Progenitor cell of endocrine pancreas (in vitro differentiated cells): ENCODE measurements at places on chromosomes 4 and X. TPM values are rescaled to one million over a fixed set of nuclear protein-coding genes. Genes with fewer than 3 reads are reported as not detected.

The NAP1L2 gene
- 2.2 and 2.4 TPM in 2 replicates for total RNA-seq

The PRSS12 gene
- 3.4 and 4.6 TPM in 2 replicates for total RNA-seq

The CTAG2 gene
- total RNA-seq = not detected in 2 replicates

The SASH3 gene
- not detected in 2 replicates for total RNA-seq

The UNC5C gene
- total RNA-seq = 40.7 and 43.8 TPM in 2 replicates

The TMEM150C gene
- total RNA-seq = 7.3 and 8.6 TPM in 2 replicates

The HTR2C gene
- 0.07 and 0.09 TPM in 2 replicates for total RNA-seq

- no peaks in the 10 kb centered on the region for H3K27me3 ChIP-seq
- H3K27ac ChIP-seq = no peak overlapping the region
- H3K4me3 ChIP-seq = no peak overlapping the region
- DNase-seq = no peak
Measured at GRCh38 chrX:45632506-45632905, 431.8 kb upstream of the DIPK2B start.

DNA sequence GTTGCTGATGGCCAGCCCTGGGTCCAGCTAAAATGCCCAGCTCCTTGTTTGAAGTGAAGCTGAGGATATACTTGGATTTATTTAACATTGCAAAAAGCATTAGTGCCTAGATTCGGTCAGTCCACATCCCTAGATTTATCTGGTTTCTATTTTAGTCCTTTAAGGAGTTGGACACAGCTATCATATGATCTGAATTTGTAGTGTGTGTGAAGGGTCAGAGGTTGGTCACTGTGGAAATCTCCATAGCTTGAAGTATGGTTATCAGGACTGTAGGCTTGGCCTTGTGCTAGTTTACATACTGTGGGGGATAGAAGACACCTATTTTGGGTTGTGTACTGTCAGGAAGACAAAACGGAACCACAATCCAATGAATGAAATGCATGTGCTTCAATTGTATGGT lies 28.8 kb downstream of the NLGN3 start:
- no peak overlapping the region for H3K4me3 ChIP-seq
- no peaks in the 10 kb centered on the region for H3K27me3 ChIP-seq
- DNase-seq = no peak
- H3K27ac ChIP-seq = no peak overlapping the region
- H3K36me3 ChIP-seq = peaks cover 5% of the 10 kb centered on the region

DNA sequence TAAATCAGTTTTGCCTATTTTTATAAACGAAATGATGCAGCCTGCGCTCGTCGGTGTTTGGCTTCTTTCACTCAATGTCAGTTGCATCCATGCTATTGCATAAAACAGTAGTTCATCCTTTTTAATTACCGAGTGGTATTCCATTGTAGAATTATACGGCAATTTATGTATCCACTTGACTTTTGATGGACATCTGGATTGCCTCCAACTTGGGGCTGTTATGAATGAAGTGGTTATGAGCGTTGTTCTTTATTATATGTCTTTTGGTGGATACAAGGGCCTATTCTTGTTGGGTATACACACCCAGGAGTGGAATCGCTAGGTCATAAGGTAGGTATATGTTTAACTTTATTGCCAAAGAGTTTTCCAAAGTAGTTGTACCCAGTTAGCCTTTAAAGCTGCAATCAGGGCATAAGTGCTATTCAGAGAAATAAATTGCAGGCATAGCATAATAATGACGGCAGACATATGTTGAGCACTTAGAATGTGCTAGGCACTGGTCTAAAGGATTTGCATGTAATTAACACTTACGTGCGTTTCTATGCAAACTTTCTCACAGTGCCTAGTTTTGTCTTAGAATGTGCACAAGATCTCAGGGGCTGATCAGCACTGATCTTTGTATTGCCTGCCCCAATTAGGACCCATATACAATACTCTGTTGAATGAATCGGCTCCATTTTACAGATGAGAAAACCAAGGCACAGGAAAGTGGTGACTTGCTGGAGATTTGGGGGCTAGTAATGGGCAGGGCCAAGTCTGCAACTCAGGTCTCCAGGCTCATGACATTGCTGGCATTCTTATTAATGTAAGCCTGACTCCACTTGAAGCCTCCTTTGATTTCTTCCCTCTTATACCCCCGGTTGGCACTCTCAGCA lies 407.0 kb downstream of the BCOR start:
- H3K4me1 ChIP-seq = peaks cover 4% of the 10 kb centered on the region
- H3K27me3 ChIP-seq = peaks cover 13% of the 10 kb centered on the region
- DNase-seq = no peak
- no peak overlapping the region for H3K4me3 ChIP-seq

- no peaks in the 10 kb centered on the region for H3K4me1 ChIP-seq
- no peak for DNase-seq
- no peaks in the 10 kb centered on the region for H3K27me3 ChIP-seq
- H3K4me3 ChIP-seq = no peak overlapping the region
- H3K27ac ChIP-seq = no peak overlapping the region
Measured at GRCh38 chr4:172851534-172851933, 317.1 kb upstream of the GALNT7 start.

DNA sequence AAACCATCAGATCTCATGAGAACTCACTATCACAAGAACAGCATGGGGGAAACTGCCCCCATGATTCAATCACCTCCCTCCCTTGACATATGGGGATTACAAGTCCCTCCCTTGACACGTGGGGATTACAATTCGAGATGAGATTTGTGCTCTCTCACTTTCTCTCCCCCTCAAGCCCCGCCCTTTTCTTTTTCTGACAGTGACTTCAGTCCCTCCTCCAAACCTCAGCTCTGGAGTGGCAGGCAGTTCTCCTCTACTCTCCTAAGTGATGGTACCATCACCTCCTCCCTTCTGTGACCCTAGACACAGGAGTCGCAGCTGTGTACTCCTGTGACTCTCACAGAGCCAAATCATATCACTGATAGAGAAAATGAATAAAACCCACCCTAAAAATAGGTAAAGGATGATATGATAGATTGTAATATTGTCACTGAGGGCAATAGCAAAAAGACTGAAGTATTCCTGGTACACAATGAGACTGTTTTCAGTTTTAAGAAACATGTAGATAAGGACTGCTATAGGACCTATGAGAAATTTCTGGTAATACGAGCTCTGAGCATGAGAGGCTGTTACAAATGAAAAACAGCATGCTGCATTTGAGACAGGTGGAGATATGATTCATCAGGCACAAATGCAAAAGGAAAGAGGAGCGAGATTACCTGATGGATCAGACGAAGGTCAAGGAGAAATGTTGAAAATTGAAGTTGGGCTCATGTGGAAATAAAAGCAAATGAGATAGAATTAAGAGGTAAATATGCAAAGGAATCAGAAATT lies 101.2 kb upstream of the CBLL2 start:
- no peak overlapping the region for H3K4me3 ChIP-seq
- no peaks in the 10 kb centered on the region for H3K4me1 ChIP-seq
- H3K36me3 ChIP-seq = no peaks in the 10 kb centered on the region
- peaks cover 5% of the 10 kb centered on the region for H3K27me3 ChIP-seq

GRCh38 chr4:53963336-53963735 lies 101.1 kb downstream of the CHIC2 start:
- peaks cover 25% of the 10 kb centered on the region for H3K27me3 ChIP-seq
- peaks cover 16% of the 10 kb centered on the region for H3K4me1 ChIP-seq
- H3K4me3 ChIP-seq = no peak overlapping the region
- no peak for DNase-seq
- H3K36me3 ChIP-seq = no peaks in the 10 kb centered on the region
- H3K27ac ChIP-seq = no peak overlapping the region

DNA sequence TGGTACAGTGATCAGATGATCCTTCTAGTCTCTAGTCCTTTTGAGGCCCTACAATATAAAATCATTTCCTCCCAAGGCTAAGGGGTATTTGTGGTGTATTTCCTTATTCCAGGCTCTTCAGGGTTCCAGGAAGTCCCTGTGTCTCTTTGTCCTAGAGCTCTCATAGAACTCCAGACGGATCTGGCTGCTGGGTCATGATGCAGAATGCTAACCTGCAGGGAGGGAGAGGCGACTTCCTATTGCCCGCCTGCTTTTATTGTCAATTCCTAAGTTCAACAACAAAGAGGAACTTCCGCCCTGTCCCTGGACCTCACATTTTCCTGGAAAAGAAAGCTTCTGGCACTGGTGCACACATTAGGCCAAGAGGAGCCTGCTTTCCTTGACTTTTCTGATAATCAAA lies 45.9 kb upstream of the ZNF827 start:
- H3K4me1 ChIP-seq = peaks cover 2% of the 10 kb centered on the region
- DNase-seq = no peak
- no peak overlapping the region for H3K27ac ChIP-seq

GRCh38 chr4:53744446-53745160 lies 153.3 kb upstream of the LNX1 start:
- H3K4me1 ChIP-seq = no peaks in the 10 kb centered on the region
- no peak for DNase-seq
- H3K36me3 ChIP-seq = no peaks in the 10 kb centered on the region

GRCh38 chr4:145773581-145774234 lies 93.8 kb downstream of the C4orf51 start:
- H3K27me3 ChIP-seq = no peaks in the 10 kb centered on the region
- peaks cover 16% of the 10 kb centered on the region for H3K36me3 ChIP-seq
- no peak overlapping the region for H3K27ac ChIP-seq
- no peak for DNase-seq

DNA sequence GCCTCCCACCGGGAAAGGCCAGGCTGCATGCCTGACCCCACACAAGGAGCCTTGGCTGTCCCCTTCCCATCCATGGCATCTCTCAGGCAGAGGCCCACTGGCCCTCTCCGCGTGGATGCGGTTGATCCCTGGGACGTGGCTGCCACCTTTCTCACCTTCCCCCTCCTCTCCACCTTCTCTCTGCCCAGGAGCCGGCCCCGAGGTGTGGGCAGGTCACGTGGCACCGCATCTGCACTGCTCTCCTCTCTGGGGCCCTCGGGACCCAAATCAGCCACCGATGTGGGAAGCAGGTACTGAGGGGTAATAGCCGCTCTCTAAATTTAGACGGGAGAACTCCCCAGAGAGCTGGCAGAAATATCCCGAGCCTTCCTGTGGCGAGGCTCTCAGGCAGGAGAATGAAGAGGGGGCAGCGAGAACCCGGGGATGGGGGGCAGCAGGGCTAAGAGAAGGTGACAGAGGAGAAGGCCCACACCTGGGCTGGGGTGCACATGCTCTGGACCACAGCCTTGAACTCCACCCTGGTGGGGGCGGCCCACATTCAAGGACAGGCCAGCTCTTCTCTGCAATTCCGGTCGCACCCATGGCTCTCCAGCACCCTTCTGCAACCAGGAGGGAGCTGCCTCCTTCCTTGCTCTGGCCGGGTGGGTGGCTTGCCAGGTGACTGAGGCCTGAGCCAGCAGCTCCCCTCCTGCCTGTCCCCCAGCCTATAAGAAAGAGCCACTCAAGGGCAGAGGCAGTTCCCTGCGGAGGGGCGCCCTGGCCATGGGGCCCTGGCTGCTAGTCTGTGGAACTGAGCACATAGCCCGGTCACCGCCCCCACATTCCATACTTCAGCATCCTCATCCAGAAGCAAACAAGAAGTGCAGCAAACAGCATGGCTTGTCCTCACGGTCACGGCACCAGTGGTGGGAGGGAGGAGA lies 9.6 kb upstream of the DUSP9 start:
- DNase-seq = no peak
- peaks cover 15% of the 10 kb centered on the region for H3K4me1 ChIP-seq
- H3K27ac ChIP-seq = no peak overlapping the region
- H3K4me3 ChIP-seq = no peak overlapping the region
- H3K36me3 ChIP-seq = no peaks in the 10 kb centered on the region

DNA sequence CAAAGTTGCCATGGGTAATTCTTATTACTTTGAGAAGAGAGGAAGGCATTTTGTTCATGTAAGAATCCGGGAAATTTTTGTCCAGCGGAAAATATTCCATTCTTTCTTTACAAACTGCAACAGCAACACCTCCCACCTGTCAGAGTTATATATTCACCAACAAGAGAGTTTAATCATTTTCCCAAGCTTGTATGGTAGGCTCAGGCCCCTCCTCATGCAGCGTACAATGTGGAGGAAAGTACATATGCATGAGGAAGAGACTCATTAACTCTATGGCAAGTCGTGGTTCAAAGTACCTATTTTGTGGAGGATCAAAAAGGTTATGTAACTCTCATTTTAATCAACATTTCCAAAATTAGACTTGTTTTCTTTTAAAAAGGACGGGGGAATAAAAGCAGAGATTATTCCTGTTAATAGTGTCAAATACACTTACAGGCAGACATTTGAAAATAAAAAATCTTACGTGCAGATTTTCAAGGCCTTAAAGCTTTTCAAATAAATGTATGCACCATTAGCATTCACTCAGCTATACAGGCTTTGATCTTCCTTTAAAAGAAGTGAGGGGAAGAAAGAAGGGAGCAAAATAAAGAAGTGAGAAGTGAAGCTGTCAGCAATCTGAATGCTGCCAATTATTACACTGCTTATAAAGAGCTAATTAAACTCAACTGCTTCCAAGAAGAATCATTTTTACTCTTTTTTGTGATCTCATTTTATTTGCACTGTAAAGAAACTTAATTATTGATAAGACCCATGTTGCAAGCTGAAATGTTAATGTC lies 204.8 kb downstream of the FAT4 start:
- no peak overlapping the region for H3K27ac ChIP-seq
- peaks cover 1% of the 10 kb centered on the region for H3K4me1 ChIP-seq
- no peaks in the 10 kb centered on the region for H3K36me3 ChIP-seq
- H3K27me3 ChIP-seq = no peaks in the 10 kb centered on the region

DNA sequence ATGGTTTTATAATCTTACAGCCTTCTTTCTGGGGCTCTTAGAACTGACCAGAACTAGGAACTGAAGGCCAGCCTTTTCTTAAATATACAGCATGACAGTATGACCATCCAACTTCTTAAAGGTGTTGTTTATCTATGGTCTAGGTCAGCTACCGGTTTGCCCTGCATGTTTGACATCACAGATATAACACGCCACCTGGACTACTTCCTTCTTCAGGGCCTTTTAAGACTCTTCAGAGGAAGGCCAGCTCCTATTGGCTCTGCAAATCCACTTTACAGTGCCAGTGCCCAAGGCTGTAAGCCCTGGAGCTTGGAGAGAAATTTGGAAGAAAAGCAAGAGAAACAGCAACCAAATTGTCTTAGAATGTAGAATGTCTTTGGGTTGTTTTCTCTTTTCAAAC lies 185.5 kb downstream of the MGST2 start:
- DNase-seq = no peak
- H3K27ac ChIP-seq = no peak overlapping the region
- no peaks in the 10 kb centered on the region for H3K27me3 ChIP-seq
- peaks cover 56% of the 10 kb centered on the region for H3K4me1 ChIP-seq
- no peak overlapping the region for H3K4me3 ChIP-seq

GRCh38 chrX:136260776-136261175 lies 9.6 kb upstream of the MAP7D3 start:
- no peaks in the 10 kb centered on the region for H3K36me3 ChIP-seq
- H3K4me1 ChIP-seq = no peaks in the 10 kb centered on the region
- DNase-seq = no peak
- H3K27ac ChIP-seq = no peak overlapping the region

DNA sequence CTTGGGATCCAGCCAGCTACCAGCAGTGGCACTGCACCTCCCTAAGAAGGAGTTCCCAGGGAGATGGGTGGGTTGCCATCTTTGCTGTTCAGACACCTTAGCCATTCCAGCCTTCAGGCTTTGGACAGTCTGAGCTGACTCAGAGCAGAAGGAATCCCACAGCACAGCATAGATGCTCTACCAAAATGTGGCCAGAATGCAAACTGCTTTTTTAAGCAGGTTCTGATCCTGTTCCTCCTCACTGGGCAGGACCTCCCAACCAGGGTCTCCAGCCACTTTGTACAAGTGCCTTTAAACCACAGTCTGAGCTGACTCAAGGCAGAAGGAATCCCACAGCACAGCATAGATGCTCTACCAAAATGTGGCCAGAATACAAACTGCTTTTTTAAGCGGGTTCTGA lies 209.0 kb downstream of the NPNT start:
- H3K27me3 ChIP-seq = no peaks in the 10 kb centered on the region
- H3K36me3 ChIP-seq = peaks cover 36% of the 10 kb centered on the region
- H3K27ac ChIP-seq = no peak overlapping the region
